ENCODE measurements at places on chromosomes 3 and 15. TPM values are rescaled to one million over a fixed set of nuclear protein-coding genes. Genes with fewer than 3 reads are reported as not detected.

- DNase-seq = no peak
- no peak overlapping the region for H3K27ac ChIP-seq
- peaks cover 11% of the 10 kb centered on the region for H3K4me1 ChIP-seq
- no peak overlapping the region for H3K4me3 ChIP-seq
- H3K36me3 ChIP-seq = no peaks in the 10 kb centered on the region
Measured at GRCh38 chr15:100468285-100468684, 60.5 kb downstream of the CERS3 start.

- H3K27me3 ChIP-seq = no peaks in the 10 kb centered on the region
- DNase-seq = no peak
- peak overlapping the region; percentile 63 for H3K27ac ChIP-seq
- H3K4me3 ChIP-seq = peak overlapping the region; percentile 96
Measured at GRCh38 chr3:48186631-48187300, 1.5 kb downstream of the CDC25A start.

DNA sequence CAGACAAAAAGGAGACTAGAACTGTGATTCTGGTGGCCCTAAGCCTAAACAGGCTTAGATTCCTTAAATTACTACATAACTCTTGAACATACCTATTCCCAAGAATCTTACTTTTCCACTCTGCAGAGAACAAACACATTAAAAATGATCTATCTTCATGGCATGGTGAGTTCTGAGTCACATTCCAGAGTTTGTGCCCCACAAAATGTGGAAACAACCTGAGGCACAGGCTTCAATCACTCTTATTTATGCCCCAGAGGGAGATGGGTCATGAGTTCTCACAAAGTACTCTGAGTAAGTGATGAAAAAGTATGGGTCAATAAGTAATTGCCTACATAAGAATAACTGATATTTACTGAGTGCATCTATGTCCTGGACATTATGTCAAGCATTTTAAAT lies 137.5 kb upstream of the SLC2A2 start:
- DNase-seq = no peak
- peaks cover 51% of the 10 kb centered on the region for H3K36me3 ChIP-seq
- H3K27ac ChIP-seq = no peak overlapping the region
- H3K4me1 ChIP-seq = peaks cover 36% of the 10 kb centered on the region
- H3K4me3 ChIP-seq = no peak overlapping the region
- no peaks in the 10 kb centered on the region for H3K27me3 ChIP-seq

RBP2 gene
- not detected for total RNA-seq

DNA sequence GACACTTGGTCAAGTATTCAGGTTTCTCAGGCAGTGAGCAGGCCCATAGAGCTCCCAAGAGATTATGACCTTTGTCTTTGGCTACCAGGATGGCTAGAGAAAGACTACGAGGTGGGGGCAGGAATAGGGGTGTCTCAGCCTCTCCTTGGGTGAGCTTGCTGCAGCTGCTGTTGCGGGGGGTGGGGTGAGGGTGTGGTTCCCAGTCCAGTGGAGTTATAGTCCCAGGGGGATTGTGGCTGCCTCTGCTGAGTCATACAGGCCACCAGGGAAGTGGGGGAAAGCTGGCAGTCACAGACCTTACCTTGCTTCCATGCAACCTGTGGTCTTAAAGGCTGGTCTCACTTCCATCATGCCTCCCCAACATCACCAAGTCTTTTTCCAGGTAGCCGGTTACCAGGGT lies 31.7 kb downstream of the ATP2C1 start:
- no peak for DNase-seq
- no peak overlapping the region for H3K4me3 ChIP-seq
- H3K27me3 ChIP-seq = no peaks in the 10 kb centered on the region
- peaks cover 29% of the 10 kb centered on the region for H3K36me3 ChIP-seq

DNA sequence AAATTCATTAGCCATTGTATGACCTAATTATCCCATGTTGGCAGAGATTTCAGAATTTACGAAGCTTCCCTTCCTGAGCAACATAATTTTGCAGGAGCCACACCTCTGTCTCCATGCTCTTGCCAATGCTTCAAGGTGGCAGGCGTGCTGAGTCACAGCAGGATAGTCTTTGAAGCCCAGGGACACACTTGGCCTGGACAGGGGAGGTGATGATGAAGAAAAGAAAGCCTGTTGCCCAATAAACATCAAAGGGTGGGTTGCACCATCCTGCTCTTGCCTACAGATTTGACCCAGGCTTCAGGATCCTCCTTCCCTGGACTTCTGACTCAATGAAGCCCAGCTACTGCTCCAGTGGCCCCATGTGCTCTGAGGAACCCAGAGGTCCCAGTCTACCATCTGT lies 117.1 kb downstream of the MINAR1 start:
- H3K4me3 ChIP-seq = no peak overlapping the region
- no peaks in the 10 kb centered on the region for H3K36me3 ChIP-seq
- no peak overlapping the region for H3K27ac ChIP-seq
- 0 out of 2 replicates have a peak, but pooled peaks cover 4% of the 10 kb centered on the region for H3K4me1 ChIP-seq

- peaks cover 24% of the 10 kb centered on the region for H3K4me1 ChIP-seq
- peaks cover 62% of the 10 kb centered on the region for H3K27me3 ChIP-seq
- no peak for DNase-seq
Measured at GRCh38 chr15:83652626-83653204, 1.2 kb upstream of the ADAMTSL3 start.

DNA sequence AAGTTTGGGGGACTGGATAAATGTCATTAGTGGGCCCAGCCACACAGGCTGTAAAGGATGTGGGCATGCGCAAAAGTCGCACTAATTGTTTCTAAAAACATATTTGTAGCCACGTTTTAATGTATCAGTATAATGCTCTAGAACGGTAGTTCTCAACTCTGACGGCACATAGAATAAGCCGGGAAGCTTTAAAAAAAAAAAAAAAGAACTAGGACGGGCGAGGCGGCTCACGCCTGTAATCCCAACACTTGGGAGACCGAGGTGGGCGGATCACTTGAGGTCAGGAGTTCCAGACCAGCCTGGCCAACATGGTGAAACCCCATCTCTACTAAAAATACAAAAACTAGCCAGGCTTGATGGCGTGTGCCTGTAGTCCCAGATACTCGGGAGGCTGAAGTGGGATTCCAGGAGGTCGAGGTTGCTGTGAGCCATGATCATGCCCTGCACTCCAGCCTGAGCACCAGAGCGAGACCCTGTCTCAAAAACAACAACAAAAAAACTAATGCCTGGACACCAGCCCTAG lies 618 bp upstream of the MON1A start:
- peak overlapping the region; percentile 90 for H3K4me3 ChIP-seq
- H3K36me3 ChIP-seq = no peaks in the 10 kb centered on the region
- H3K4me1 ChIP-seq = peaks cover 25% of the 10 kb centered on the region
- peak overlapping the region; percentile 98 for H3K27ac ChIP-seq

GRCh38 chr15:70605606-70606410 lies 157.6 kb downstream of the UACA start:
- no peak for DNase-seq
- peaks cover 27% of the 10 kb centered on the region for H3K4me1 ChIP-seq
- H3K27me3 ChIP-seq = no peaks in the 10 kb centered on the region
- H3K36me3 ChIP-seq = no peaks in the 10 kb centered on the region
- no peak overlapping the region for H3K27ac ChIP-seq

SPSB4 gene
- 19.6 TPM for total RNA-seq

DNA sequence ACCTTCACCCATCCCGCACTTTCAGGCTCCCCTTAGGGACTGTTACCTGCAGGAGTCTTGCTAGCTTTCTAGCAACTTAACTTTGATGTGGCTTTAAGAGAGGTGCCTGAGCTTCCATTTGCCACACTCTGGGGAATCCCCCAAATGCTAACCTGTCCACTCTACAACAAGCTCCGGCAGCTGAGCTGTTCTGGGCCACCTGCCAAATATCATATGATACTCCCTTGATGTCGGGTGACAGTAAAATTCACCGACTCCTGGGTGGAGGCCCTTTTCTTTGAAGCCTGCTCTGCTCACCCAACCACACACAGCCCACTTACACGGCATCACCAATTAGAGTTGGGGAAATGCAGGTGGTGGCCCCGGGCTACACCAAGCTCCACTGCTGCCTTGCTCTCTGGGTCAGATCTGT lies 38.0 kb upstream of the XCR1 start:
- no peak overlapping the region for H3K27ac ChIP-seq
- H3K36me3 ChIP-seq = no peaks in the 10 kb centered on the region
- H3K4me1 ChIP-seq = peaks cover 13% of the 10 kb centered on the region
- no peak for DNase-seq

ATRIP gene
- 18.2 TPM for total RNA-seq

GRCh38 chr15:54518156-54518882 lies 540.1 kb downstream of the UNC13C start:
- peak overlapping the region; percentile 35 for H3K27ac ChIP-seq
- no peak overlapping the region for H3K4me3 ChIP-seq

GRCh38 chr15:45242289-45242688 lies 9.7 kb upstream of the SLC28A2 start:
- no peak for DNase-seq
- no peak overlapping the region for H3K4me3 ChIP-seq
- peaks cover under 1% of the 10 kb centered on the region for H3K4me1 ChIP-seq
- no peak overlapping the region for H3K27ac ChIP-seq
- H3K36me3 ChIP-seq = peaks cover 47% of the 10 kb centered on the region

DNA sequence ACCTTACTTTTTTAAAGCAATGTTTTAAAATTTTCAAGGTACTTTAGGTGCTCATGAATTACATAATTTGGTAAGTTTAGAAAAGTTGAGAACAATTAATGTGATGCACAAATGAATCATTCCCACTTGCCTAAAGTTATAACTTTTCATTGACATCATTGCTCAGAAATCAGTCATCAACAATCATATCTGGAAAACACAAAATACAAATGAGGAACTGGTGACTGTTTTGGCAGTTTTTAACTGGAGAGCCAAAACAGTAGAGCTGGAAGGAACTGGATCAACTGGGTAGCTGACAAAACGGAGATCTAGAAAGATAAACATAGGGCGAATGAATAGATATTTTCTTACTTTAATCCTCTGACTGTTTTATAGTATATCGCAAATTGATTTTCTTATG lies 767.1 kb downstream of the IGSF11 start:
- H3K36me3 ChIP-seq = peaks cover 6% of the 10 kb centered on the region
- H3K27me3 ChIP-seq = no peaks in the 10 kb centered on the region
- no peak overlapping the region for H3K27ac ChIP-seq
- H3K4me1 ChIP-seq = peaks cover 3% of the 10 kb centered on the region

GRCh38 chr3:189631409-189631808 lies 220 bp downstream of the TP63 start:
- no peaks in the 10 kb centered on the region for H3K27me3 ChIP-seq
- H3K4me3 ChIP-seq = no peak overlapping the region

TRPM1 gene
- 1.2 TPM for total RNA-seq

DNA sequence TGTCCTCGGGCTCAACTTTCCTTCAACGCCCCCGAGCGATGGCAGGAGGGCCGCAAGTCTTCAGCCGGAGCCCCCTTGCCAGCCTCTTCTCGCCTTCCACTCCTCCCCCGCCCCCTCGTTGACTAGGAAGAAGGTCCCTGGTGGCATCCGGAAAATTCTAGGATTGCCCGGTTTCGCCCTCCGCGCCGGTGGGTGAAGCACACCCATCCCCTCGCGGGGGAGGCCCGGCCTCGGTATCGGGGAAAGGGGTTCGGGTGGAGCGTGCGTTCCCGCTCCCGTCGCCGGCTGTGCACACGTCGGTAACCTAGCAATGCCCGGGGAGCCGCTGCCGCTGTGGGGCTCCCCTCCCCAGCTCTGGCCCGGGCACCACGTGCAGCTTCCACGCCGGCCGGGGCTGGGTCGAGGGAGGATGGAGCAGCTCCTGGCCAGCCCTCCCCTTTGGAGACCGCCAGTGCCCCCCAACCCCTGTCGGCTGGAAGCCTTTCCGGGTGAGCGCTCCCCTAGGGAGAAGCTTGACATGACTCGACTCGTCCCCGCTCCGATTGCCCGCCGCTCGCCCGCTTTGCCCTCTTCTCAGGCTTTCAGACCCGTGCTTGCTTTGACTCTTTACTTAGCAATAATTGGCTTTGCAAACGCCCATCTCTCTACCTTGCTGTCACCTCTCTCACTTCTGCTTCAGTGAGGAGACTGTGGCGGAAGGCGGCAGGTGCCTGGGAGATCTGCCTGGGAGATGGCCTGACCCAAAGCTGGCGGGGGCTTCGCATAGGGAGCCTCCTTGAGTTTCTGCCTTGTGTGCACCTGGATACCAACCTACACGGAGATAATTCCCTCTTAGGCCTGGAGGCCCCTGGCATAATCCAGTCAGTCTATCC lies 1.3 kb downstream of the CACNA1D start:
- no peaks in the 10 kb centered on the region for H3K36me3 ChIP-seq
- H3K4me3 ChIP-seq = peak overlapping the region; percentile 80
- peak; percentile 37 for DNase-seq
- H3K27ac ChIP-seq = no peak overlapping the region
- H3K27me3 ChIP-seq = peaks cover 67% of the 10 kb centered on the region
- peaks cover 15% of the 10 kb centered on the region for H3K4me1 ChIP-seq

LYZL4 gene
- total RNA-seq = not detected

GRCh38 chr15:27847775-27848710 lies 251.1 kb downstream of the OCA2 start:
- no peaks in the 10 kb centered on the region for H3K36me3 ChIP-seq
- no peak overlapping the region for H3K27ac ChIP-seq
- H3K4me3 ChIP-seq = no peak overlapping the region
- no peaks in the 10 kb centered on the region for H3K4me1 ChIP-seq
- no peak for DNase-seq

IQCF5 gene
- not detected for total RNA-seq

- no peak overlapping the region for H3K27ac ChIP-seq
- peak; percentile 16 for DNase-seq
- no peaks in the 10 kb centered on the region for H3K27me3 ChIP-seq
- H3K4me1 ChIP-seq = 0 out of 2 replicates have a peak, but pooled peaks cover 2% of the 10 kb centered on the region
Measured at GRCh38 chr3:108493862-108494261, 16.5 kb downstream of the MYH15 start.

GRCh38 chr15:57662802-57663201 lies 43.7 kb upstream of the POLR2M start:
- no peaks in the 10 kb centered on the region for H3K27me3 ChIP-seq
- no peak overlapping the region for H3K27ac ChIP-seq
- DNase-seq = no peak
- no peaks in the 10 kb centered on the region for H3K4me1 ChIP-seq

SPINK8 gene
- total RNA-seq = not detected

SENP8 gene
- total RNA-seq = 6.3 TPM

- H3K27ac ChIP-seq = no peak overlapping the region
- peaks cover 2% of the 10 kb centered on the region for H3K36me3 ChIP-seq
- no peak overlapping the region for H3K4me3 ChIP-seq
- DNase-seq = no peak
- H3K4me1 ChIP-seq = peaks cover 11% of the 10 kb centered on the region
Measured at GRCh38 chr3:42216931-42217333, 49.1 kb downstream of the CCK start.

GRCh38 chr3:350871-351371 lies 154.4 kb downstream of the CHL1 start:
- DNase-seq = no peak
- no peak overlapping the region for H3K27ac ChIP-seq
- H3K4me1 ChIP-seq = no peaks in the 10 kb centered on the region
- H3K4me3 ChIP-seq = no peak overlapping the region
- H3K36me3 ChIP-seq = peaks cover 54% of the 10 kb centered on the region
- peaks cover 3% of the 10 kb centered on the region for H3K27me3 ChIP-seq
